ENCODE measurements at places on chromosomes 3 and 15.

DNA sequence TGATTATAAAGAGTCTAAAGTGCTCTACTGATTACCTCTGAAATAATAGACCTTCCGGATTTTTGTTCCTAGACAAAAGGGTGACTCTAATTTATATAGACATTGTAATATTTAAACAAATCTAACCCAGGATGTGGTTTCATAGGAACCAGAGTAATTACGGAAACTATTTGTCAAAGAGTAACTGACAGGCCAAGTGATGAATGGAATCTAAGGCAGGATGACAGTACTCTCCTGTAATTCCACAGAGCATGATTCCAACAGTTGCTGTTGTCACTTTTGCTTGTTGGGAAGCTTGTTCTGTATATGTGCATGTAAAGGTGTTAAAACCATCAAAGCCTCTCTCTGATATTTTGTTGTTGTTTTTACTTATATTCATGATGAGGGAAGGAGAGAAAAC lies 1141.0 kb downstream of the IGSF11 start:
- no peak for DNase-seq

DNA sequence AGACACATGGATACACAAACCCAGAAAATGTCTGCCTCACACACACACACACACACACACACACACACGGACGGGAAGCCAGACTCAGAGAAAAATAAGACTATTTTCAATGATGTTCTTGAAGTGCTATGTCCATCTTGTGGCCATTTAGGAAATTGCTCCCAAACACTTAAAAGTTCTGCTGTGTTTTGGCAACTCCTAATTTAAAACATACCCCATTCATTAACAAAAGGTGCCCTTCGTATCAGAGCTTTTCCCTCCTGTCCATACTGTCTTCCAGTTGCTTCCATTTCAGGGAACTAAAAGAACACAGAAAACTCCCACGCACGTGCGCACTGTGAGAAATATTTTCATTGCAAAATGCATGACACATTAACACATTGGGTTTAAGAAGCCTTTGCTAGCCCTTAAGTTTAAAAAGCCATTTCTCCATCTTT lies 44.6 kb downstream of the SLC12A1 start:
- DNase-seq: no peak

DNA sequence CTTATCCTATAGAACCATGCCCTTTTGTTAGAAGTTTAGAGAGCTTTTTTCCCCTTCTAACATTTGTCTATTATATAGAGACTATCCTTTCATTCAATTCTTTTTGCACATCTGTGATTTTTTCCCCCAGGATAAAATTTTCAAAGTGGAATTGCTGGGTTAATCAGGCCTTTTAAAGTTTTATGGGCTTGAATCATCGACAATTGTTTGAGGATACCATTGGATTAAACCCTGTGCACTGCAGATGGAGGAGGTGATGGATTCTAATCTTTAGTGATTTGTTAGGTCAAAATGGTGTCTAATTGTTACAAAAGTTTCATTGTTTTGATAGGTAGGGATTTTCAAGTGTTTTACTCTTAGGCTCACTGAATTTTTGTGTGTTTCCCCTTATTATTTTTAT lies 463.7 kb upstream of the CFAP20DC start:
- no peak for DNase-seq

DNA sequence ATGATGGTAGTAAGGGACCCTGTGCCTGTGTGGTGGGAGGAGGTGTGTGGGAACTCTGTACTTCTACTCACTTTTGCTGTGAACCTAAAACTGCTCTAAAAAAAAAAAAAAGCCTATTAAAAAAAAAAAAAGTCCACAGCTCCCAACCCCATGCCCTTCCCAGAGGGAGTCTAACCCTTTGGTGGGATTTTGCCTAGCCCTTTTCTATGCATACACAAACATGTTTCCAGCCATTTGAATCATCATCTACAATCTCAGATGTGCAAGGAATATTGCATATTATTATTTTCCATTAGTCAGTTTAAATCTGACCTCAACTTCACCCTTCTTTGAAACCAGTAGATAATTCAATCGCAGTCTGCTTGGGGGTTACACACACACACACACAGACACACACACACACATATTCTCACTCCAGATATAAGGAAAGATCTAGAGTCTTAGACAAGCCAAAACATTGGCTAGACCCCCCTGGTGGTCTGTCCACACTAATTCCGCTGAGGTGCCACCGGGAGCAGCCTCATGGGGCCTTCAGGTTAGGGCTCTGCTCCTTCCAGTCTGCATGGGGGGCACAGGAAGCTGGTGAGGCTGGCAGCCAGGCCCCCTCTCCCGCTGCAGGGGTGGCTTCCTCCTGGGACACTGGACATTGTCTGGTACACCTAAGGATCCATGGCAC lies 75.5 kb upstream of the NR2E3 start:
- DNase-seq: no peak

DNA sequence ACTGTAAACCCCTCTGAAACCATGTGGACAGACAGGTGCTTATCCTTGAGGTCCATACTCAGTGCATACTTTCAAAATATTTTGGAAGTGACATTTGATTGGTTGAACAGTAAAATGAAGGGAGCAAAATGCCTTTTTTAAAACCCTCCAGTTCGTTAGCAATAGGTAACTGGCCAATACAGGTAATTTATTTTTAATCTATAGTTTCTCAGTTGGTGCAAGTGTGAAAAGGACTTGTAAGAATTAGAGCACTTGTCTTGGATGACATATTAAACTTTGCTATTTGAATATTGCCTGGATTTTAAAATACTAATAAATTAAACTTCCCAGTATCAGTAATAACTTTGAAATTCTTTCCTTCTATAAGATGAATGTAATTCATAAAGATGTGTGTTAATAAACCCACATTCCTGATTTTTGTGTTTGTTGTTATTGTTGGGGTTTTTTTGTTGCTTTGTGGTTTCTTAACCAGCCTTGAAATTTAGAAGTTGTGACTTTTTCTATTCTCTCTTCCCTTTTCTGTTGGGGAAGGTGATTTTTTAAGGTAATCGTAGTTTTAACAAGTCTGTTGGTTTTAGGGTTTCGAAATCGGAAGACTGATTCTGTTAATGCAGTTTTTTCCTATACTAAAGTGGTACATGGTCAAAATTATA lies 90.0 kb downstream of the STT3B start:
- no peak for DNase-seq

- no peak for DNase-seq
These were observed 1108.5 kb upstream of the EPHA6 start for GRCh38 chr3:95705786-95706418.

GRCh38 chr3:132180337-132180791 lies 136.8 kb upstream of the ACP3 start:
- DNase-seq: no peak

- no peak for DNase-seq
These were observed 2.6 kb upstream of the APEH start for GRCh38 chr3:49671291-49672288.

- no peak for DNase-seq
These were observed 190.3 kb downstream of the OPA1 start for GRCh38 chr3:193783166-193783896.
